Fibroblast of lung (primary cell): ENCODE measurements at places on chromosomes 5 and 9. TPM values are rescaled to one million over a fixed set of nuclear protein-coding genes. Genes with fewer than 3 reads are reported as not detected.

DNA sequence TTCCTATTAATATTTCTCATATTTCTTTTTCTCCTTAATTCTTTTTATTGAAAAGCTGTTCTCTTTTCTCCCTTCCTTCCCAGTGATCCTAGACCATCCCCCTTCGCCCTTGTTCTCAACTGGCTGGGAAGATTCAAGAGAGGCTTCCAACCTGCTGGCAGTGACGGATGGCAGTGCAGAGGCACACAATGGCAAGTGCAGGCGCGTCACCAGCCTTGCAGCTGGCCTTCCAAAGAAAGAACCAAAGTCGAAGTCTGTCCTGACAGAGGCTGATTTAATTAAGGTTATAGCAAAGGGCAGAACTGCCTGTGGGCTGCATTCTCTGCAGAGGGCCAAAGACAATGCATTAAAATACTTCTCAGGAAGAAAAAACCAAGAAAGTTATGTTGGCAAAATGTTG lies 7.4 kb downstream of the CEMIP2 start:
- H3K27ac ChIP-seq = no peak overlapping the region
- peaks cover 27% of the 10 kb centered on the region for H3K4me1 ChIP-seq
- H3K4me3 ChIP-seq = no peak overlapping the region

- no peaks in the 10 kb centered on the region for H3K36me3 ChIP-seq
- DNase-seq = peak; percentile 61
- no peak overlapping the region for H3K27ac ChIP-seq
Measured at GRCh38 chr9:21583628-21584377, 101.7 kb upstream of the IFNE start.

- peaks cover 3% of the 10 kb centered on the region for H3K27me3 ChIP-seq
- H3K27ac ChIP-seq = no peak overlapping the region
- no peaks in the 10 kb centered on the region for H3K36me3 ChIP-seq
- H3K4me3 ChIP-seq = no peak overlapping the region
- no peaks in the 10 kb centered on the region for H3K4me1 ChIP-seq
Measured at GRCh38 chr9:37404590-37404989, 17.9 kb upstream of the GRHPR start.

GRCh38 chr5:78317515-78317914 lies 23.0 kb upstream of the AP3B1 start:
- no peak for DNase-seq
- no peak overlapping the region for H3K4me3 ChIP-seq
- no peaks in the 10 kb centered on the region for H3K27me3 ChIP-seq

GRCh38 chr9:124015661-124016131 lies 4.1 kb downstream of the LHX2 start:
- H3K4me1 ChIP-seq = no peaks in the 10 kb centered on the region
- H3K27ac ChIP-seq = no peak overlapping the region
- no peaks in the 10 kb centered on the region for H3K36me3 ChIP-seq
- H3K27me3 ChIP-seq = peaks cover 87% of the 10 kb centered on the region
- no peak overlapping the region for H3K4me3 ChIP-seq
- no peak for DNase-seq

DNA sequence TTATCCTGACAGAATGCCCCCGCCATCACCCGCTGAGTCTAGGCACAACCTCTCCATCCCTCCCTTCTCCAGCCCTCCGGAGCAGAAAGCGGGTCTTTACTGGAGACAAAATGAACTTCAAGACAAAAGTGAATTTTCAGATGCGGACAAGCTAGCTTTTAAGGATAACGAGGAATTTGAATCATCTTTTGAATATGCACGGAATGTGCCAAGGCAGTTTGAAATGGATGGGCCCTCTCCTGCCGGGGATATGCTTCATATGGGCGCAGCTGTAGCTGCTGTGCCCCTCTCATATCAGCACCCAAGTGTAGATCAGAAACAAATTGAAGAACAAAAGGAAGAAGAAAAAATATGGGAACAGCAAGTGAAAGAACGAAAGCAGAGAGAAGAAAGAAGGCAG lies 37.5 kb downstream of the CPLANE1 start:
- no peak overlapping the region for H3K27ac ChIP-seq
- H3K4me1 ChIP-seq = no peaks in the 10 kb centered on the region
- no peak overlapping the region for H3K4me3 ChIP-seq
- peaks cover 3% of the 10 kb centered on the region for H3K36me3 ChIP-seq
- DNase-seq = no peak

DNA sequence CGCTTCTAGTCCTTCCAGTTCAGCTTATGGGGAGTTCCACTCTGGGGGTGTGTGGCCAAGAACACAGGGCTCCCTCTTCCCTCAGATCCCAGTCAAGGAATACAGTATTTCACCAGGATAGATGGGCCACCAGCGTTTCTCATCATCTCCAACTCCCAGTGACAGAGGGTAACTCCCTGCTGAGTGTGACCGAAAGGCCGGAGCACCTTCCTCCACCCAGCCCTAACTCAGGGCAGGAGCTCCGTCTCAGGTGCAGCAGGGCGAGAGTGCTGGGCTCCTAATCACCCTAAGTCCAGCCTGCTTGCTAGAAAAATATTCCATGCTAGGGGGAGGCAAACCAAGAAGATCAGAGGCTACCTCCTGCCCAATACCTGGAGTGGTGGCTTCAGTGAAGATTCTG lies 102.6 kb downstream of the ADAMTS2 start:
- peaks cover 9% of the 10 kb centered on the region for H3K4me1 ChIP-seq
- no peak for DNase-seq
- H3K36me3 ChIP-seq = peaks cover 2% of the 10 kb centered on the region
- H3K4me3 ChIP-seq = no peak overlapping the region
- no peaks in the 10 kb centered on the region for H3K27me3 ChIP-seq

DNA sequence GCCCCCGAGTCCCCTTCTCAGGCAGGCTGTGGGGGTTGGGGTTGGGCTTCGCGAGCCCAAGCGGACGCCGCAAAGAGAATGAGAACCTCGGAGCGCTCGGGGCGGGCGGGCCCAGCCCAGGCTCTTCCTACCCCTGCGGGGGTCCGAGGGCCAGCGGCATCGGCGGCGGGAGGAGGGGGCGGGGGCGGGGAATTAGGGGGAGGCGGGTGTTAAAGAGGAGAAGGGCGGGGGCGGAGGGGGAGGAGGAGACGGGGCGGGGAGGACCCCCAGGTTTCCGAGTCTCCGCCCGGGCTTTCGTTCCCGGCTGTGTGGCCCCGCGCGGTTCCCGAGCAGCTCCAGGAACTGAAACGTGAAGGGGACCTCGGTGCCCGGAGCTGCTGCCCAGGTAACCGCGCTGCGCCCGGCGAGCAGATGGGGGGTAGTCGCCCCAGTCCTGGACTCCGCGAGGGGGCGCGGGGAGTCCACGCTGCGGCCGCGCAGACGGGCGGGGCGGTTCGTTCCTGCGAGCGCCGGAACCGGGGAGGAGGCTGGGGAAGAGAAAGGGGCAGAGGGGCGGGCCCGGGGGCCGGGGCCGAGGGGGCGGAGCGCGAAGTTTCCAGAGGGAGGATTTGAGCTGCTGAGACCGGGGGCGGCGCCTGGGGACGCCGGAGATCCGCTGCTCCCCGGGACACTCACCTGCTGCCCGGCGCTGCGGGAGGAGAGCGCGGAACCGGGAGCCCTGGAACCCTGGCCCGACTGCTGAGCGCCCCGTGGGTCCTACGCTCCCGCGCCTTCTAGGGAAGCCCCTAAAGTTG lies 38.4 kb upstream of the PLEKHG4B start:
- H3K4me1 ChIP-seq = no peaks in the 10 kb centered on the region
- no peak for DNase-seq
- no peak overlapping the region for H3K4me3 ChIP-seq
- no peaks in the 10 kb centered on the region for H3K36me3 ChIP-seq

- no peak overlapping the region for H3K4me3 ChIP-seq
- no peaks in the 10 kb centered on the region for H3K27me3 ChIP-seq
- H3K27ac ChIP-seq = peak overlapping the region; percentile 30
- DNase-seq = peak; percentile 69
- H3K4me1 ChIP-seq = peaks cover 10% of the 10 kb centered on the region
- no peaks in the 10 kb centered on the region for H3K36me3 ChIP-seq
Measured at GRCh38 chr5:15285901-15286583, 213.9 kb upstream of the FBXL7 start.

- H3K4me1 ChIP-seq = no peaks in the 10 kb centered on the region
- no peaks in the 10 kb centered on the region for H3K27me3 ChIP-seq
- H3K36me3 ChIP-seq = no peaks in the 10 kb centered on the region
- DNase-seq = no peak
- H3K4me3 ChIP-seq = no peak overlapping the region
Measured at GRCh38 chr9:9054354-9054992, 1254.9 kb upstream of the DMAC1 start.

DNA sequence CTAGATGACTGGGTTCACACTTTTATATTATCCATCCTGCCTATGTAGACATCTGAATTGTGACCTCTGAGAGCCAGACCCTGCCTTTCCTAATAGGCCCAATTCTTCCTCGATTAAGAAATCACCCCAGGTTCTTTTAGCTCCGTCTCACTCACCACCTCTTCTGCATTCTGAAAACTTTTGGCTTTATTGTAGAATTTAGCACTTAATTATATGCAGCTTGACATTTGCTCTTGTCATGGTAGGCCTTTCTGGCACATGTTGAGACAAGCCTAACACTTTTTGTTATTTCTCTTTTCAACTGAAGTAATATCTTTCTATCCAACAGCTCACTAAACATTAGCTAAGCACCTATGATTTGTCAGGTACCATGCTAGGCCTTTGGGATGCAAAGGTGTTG lies 163.3 kb downstream of the INSYN2B start:
- H3K4me3 ChIP-seq = no peak overlapping the region
- H3K4me1 ChIP-seq = no peaks in the 10 kb centered on the region
- no peaks in the 10 kb centered on the region for H3K36me3 ChIP-seq
- H3K27ac ChIP-seq = no peak overlapping the region

- H3K4me3 ChIP-seq = no peak overlapping the region
- DNase-seq = no peak
- H3K27ac ChIP-seq = no peak overlapping the region
- peaks cover 5% of the 10 kb centered on the region for H3K4me1 ChIP-seq
- no peaks in the 10 kb centered on the region for H3K36me3 ChIP-seq
Measured at GRCh38 chr5:33887268-33887667, 4.5 kb downstream of the ADAMTS12 start.

GRCh38 chr5:126884269-126884819 lies 107.4 kb downstream of the LMNB1 start:
- peaks cover 5% of the 10 kb centered on the region for H3K4me1 ChIP-seq
- H3K4me3 ChIP-seq = no peak overlapping the region

TRIM36 gene
- total RNA-seq = under 0.01 and 0.33 TPM in 2 replicates

GRAMD2B gene
- 12.1 and 21.3 TPM in 2 replicates for total RNA-seq

N4BP3 gene
- total RNA-seq = 0.26 and 0.83 TPM in 2 replicates
